ENCODE measurements at places on chromosomes 7 and 10.

- no peak for DNase-seq
Measured at GRCh38 chr10:35637462-35637861, 4.6 kb downstream of the FZD8 start.

- no peak for DNase-seq
Measured at GRCh38 chr7:80677629-80678028, 39.2 kb downstream of the CD36 start.

GRCh38 chr10:121713486-121713885, 115.2 kb upstream of the FGFR2 start:
- no peak for DNase-seq

DNA sequence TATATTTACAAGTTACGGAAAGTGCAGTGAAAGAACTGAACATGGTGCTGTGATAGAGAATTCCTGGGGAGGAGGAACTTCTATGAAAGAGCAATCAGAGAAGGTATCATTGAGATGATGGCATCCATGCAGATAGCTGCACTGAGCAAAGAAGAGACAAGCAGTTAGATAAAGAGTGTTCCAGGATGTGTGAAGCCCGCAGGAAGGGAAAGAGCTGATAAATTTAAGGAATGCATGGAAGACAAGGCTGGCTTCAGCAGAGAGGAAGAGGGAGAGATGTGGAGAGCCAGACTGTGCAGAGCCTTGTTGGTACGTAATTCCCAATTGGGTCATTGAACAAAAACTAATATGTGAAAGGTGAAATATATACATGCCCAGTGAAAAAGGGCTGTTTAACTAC, 538.9 kb downstream of the INHBA start:
- no peak for DNase-seq

GRCh38 chr7:130394421-130395195, 14.3 kb downstream of the CPA1 start:
- DNase-seq: no peak

- no peak for DNase-seq
Measured at GRCh38 chr7:23523486-23524075, 8.2 kb downstream of the TRA2A start.

- DNase-seq: no peak
Measured at GRCh38 chr7:102814025-102814471, 65.2 kb downstream of the FAM185A start.

DNA sequence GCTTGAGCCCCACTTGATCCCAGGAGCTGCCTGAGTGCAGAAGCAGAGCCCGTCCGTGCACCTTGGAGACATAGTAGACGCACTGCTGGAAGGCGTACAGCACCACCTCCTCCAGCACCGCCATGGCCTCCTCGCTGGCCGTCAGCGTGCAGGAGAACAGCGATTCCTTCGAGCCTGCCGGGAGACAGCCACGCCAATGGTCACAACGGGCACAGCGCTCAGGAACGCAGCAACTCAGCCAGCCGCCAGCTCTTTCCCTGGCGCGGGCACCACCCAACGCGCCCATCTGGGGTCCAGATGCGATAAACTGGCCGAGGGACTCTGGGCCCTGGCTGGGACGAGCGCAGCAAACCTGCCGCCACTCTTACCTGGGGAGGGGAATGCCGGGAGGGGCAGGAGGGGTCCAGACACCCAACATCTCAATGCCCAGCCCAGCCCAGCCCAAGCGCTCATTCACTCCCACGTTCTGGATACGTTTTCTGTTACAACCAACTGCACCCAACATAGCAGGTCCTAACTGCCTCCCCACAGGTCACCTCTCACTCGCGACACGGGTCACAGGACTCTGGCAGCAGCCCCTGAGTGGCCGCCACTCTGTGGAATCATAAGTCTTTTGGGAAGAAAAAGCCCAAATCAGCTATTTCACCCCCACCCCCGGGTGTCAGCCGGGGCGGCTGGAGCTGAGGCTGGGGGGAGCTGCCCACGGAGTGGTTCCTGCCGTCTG, 41.9 kb downstream of the AP5Z1 start:
- no peak for DNase-seq

- no peak for DNase-seq
Measured at GRCh38 chr10:29736366-29737073, 101.7 kb upstream of the SVIL start.

GRCh38 chr10:101850749-101851148, 7.1 kb upstream of the KCNIP2 start:
- DNase-seq: no peak

- DNase-seq: no peak
Measured at GRCh38 chr7:143041346-143041745, 10.8 kb upstream of the OR6V1 start.

DNA sequence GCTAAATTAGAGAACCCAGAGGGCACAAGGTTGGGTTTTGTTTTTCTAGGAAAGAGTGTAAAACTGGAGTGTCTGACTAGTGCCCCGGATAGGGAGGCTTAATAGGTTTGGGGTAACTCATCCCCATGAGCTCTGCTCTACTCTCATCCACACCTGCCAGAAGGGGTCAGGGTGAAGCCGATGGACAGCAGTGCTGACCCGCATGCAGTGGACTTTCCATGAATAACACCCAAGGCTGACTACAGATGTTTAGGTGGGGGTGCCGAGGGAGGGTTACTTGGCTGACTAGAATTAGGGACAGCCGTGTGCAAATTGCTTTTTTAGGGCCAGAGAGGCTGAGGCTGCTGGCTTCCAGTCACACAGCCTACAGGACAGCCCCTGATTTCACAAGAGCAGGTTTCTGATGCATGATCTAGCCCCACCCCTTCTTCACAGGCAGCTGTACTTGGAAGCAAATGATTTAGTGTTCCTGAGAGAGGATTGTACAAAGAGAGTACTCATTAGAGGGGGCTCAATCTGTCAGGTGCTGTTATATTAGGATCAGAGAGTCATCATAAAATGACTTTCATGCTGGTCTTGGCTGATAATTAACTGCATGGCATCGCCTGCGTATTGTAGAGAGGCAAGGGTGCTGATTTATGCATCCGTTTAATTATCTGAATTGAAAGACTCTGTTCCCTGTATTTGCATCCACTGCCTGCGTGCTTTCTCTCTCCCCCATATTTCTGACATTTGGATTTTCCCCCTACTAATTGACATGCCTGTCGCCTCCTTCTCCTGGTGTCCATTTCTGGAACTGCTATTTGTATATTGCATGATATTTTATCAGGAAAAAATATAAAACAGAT, 9.5 kb downstream of the INHBA start:
- DNase-seq: no peak

- no peak for DNase-seq
Measured at GRCh38 chr7:27873981-27874957, 134.3 kb downstream of the TAX1BP1 start.

- no peak for DNase-seq
Measured at GRCh38 chr10:33869028-33869427, 534.6 kb upstream of the NRP1 start.

DNA sequence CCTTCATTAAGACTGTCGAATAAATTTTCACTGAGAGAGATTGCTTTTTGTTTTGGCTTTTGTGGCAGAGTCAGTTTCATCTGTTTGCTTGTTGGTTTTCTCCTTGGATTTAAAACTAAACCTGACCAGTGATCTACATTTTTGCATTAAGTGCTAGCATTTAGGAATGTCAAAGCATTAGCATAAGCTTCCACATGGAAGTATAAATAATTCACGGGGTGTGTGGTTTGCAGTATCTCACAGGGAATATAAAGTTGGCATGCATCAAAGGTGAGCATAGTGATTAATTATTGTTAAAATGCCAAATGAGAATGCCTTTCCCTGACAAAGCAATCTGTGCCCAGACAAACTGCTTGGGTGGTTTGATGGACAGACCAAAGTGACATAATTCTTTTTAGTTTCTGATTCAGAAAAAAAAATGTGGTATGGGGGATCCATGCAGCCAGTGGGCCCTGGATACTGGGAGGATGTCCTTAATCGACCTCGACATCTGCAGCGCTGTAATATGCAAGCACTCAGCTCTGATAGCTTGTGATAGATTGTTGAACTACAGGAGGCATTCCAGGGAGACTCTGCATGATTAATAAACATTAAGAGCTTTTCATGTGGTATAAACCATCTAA, 339.3 kb upstream of the POM121L12 start:
- no peak for DNase-seq

DNA sequence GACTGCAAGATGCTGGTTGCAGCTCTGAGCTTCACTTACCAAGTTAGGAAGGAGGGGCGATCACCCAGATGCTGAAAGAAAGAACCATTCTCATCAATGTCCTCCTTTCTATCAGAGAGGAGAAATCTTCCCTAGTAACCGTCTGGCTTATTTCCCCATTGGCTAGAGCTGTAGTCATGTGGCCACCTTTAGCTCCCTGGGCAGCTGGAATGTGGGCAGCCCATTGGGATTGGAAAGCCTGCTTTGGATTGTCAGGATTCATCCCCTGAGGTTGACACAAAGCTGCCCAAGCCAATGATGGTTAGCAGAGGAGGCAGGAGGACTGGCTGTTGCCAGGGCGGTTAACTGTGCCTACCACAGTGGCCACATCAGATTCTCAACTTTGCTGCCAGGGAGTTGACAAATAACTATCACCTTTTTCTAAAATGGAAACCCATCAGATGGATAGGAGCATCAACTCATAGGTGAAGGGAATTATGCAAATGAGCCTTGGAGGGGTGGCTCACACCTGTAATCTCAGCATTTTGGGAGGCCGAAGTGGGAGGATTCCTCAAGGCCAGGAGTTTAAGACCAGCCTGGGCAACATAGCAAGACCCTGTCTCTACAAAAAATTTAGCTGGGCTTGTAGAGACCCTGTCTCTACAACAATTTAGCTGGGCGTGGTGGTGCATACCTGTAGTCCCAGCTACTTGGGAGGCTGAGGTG, 206.4 kb upstream of the GALNT17 start:
- no peak for DNase-seq

DNA sequence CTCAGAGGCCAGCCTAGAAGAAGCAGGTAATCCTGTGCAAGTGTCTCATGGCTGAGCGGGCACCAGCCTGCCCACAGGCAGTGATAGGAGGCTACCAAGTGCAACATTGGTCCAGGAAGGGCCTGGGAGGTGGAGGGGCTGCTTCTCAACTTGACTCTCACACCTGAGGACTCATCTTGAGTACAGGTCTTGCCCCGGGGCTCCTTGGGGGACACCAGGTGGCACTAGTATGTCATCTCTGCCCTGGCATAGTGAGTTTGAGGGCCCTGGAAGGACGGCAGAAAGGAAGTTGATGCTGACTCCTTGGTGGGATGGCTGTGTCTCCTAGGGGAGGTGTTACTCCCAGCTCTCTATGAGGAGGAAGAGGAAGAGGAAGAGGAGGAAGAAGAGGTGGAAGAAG, 2.3 kb downstream of the CCDC136 start:
- DNase-seq: no peak

DNA sequence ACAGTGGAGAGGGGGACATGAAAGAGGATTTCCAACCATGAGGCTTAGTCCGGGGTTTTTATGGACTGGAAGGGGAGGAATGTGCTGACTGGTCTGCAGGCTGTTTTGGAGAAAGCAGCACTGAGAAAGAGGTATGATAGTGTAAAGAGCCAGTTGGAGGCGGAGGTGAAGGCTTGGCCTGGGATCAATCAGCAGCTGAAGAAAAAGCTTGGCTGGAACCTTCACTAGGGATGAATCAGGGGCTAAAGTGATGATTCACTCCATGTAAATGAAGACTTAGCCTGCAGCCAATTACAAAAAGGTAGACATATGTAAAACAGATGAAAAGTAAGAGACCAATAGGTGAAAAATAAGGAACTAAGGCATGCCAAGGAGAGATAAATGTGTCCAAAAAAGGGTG, 1382.6 kb downstream of the GATA3 start:
- no peak for DNase-seq

DNA sequence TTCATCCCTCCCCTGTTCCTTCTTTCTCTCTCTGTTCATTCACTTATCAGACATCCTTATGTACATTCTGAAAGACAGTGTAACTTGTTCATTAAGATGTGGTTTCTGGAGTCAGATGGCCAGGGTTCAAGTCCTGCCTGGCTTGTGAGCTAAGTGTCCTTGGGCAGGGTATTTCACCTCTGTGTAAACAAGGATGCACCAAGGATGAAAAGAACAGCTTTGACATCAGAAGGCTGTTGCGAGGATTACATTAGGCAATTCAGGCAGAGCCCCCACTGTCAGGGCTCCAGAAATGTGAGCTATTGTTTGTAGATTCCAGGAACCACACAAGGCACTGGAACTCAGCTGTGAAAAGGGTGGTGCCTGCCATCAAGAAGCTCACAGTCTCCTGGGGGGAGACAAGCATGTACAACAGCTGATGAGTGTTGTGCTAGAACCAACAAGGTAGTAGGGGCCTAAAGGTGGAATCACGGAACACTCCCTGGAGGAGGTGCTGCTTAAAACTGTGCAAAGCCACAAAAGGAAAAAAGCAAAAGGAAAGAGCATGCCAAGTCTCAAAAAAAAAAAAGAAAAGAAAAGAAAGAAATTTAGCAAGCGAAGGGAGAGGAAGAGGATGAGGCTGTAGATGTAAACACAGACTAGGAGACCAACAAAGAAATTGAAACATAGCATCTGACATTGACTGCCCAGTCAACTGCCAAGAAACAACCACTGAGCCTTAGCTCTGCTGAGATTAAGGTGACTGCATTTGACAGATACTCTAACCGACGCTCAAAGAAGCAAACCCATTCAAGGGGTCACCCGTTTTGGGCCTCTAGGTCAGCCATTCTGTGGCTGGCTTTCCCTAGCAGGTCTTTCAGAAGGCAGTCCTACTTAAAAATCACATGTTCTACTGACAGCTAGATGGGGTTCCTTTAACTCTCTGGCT, 12.5 kb downstream of the PDLIM1 start:
- DNase-seq: no peak

GRCh38 chr7:157274991-157275427, 61.8 kb upstream of the DNAJB6 start:
- DNase-seq: no peak

DNA sequence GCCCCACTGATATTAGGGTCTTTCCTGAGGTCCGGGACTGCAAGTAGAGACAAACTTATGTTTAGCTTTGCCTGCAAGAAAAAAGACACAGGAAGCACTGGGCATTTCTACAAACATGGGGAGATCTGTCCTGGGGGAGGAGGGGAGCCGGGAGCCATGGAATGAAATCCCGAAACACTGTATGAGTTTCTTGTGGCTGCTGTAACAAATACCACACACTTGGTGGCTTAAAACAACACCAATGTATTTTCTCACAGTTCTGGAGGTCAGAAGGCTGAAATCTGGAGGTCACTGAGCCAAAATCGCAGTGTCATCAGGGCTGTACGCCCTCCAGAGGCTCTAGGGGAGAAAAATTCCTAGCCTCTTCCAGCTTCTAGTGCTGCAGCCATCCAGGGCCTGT, 114.0 kb upstream of the CHST15 start:
- DNase-seq: no peak

Data from cortex of kidney (tissue), 1 donor.